ENCODE measurements at places on chromosomes 6 and 20. TPM values are rescaled to one million over a fixed set of nuclear protein-coding genes. Genes with fewer than 3 reads are reported as not detected.

DNA sequence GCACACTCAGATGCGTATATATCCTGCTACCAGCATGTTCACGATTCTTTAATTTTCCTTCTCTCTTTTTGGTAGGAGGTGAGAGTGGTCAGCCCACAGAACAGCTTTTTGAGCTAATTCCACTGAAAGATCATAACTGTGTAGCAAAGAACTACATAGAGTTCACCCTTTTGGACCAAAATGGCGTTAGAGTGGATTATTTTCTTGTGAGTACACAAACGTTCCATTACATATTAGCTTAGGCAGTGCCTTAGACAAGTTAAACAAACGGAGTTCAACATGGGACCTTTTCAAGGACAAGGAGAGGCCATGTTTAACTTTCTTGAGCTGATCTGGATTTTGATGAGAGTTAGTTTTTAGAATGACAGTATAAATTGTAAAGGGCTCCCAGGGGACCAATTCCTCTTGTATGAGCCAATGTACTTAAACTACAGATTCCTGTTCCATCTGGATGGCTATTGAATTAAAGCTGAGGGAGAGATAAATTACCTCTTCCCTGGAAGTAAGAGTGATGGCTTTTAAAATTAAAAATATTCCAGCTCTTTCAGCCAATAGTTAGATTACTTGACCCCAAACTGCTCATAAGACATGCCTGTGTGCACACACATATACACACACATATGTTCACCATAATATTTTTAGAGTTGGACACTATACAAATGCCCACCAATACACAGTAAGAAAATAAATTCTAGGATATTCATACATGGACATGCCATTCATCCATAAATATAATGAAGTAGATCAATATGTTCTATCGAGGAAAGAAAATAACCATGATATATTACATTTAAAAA lies 25.6 kb upstream of the ARMH2 start:
- H3K36me3 ChIP-seq, result peaks cover 90% of the 10 kb centered on the region
- no peak overlapping the region for H3K27ac ChIP-seq
- DNase-seq, result no peak
- no peaks in the 10 kb centered on the region for H3K27me3 ChIP-seq

- no peak for DNase-seq
- no peak overlapping the region for H3K4me3 ChIP-seq
- no peaks in the 10 kb centered on the region for H3K4me1 ChIP-seq
- H3K36me3 ChIP-seq, result no peaks in the 10 kb centered on the region
- no peak overlapping the region for H3K27ac ChIP-seq
Observed at GRCh38 chr20:50674138-50674825, 17.1 kb downstream of the RIPOR3 start.

- peaks cover 10% of the 10 kb centered on the region for H3K27me3 ChIP-seq
- peak overlapping the region; percentile 76 for H3K4me3 ChIP-seq
Observed at GRCh38 chr6:107116328-107116892, 1.1 kb upstream of the BEND3 start.

GRCh38 chr20:39974966-39975501 lies 714.0 kb downstream of the MAFB start:
- DNase-seq, result no peak
- no peaks in the 10 kb centered on the region for H3K27me3 ChIP-seq
- no peaks in the 10 kb centered on the region for H3K4me1 ChIP-seq
- H3K4me3 ChIP-seq, result no peak overlapping the region
- no peaks in the 10 kb centered on the region for H3K36me3 ChIP-seq

GRCh38 chr20:44029848-44030230 lies 115.2 kb downstream of the TOX2 start:
- no peak for DNase-seq
- no peaks in the 10 kb centered on the region for H3K27me3 ChIP-seq
- H3K4me1 ChIP-seq, result peaks cover 24% of the 10 kb centered on the region
- H3K4me3 ChIP-seq, result no peak overlapping the region

DNA sequence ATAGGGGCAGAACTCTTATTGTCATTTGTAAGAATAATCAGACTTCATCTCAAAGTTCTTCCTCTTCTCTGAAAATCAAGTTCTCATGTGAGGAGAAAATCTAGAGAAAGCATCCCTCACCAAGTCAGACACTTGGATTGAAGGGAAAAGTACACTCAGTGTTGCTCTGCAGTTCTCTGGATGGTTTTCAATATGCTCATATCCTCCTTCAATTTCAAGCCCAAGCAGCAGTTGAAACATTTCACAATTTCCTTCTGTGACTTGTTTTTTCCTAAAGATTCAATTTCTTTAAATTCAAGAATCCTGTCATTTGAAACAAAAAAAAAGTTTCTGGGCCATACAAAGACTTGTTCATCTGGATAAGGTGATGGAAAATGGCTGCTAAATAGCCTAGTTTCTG lies 140.2 kb upstream of the AHI1 start:
- peaks cover 2% of the 10 kb centered on the region for H3K27me3 ChIP-seq
- H3K27ac ChIP-seq, result no peak overlapping the region
- H3K36me3 ChIP-seq, result no peaks in the 10 kb centered on the region
- DNase-seq, result no peak
- no peak overlapping the region for H3K4me3 ChIP-seq
- H3K4me1 ChIP-seq, result no peaks in the 10 kb centered on the region

DNA sequence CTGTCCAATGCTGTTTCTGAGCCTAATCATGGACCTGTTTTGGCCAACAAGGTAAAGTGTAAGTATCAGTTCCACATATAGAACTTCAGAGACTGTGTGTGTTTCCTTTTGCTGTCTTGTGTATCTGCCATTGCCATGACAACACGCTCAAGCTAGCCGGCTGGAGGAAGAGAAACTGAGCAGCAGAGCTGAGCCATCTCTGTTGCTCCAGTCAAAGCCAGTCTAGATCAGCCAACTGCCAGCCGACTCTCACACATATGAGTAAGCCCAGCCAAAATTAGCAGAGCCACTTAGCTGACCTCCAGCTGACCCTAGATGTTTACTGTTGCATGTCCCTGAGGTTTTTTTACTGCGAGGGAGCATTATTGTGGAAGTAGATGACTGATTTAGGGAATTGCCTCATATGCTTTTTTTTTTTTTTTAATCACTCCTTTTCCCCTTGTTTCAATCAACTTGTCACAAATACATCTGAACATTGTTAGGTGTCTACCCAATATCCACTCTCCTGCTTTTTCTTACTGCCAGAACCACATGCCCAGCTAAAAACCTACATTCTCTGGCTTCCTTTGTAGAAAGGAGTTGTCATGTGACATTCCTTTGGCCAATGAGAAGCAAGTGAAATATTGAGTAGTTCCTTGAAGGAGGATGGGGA lies 304.3 kb upstream of the SUPT3H start:
- H3K36me3 ChIP-seq, result no peaks in the 10 kb centered on the region
- H3K27me3 ChIP-seq, result no peaks in the 10 kb centered on the region
- no peak for DNase-seq
- H3K27ac ChIP-seq, result no peak overlapping the region
- H3K4me3 ChIP-seq, result no peak overlapping the region
- peaks cover 12% of the 10 kb centered on the region for H3K4me1 ChIP-seq

- H3K4me1 ChIP-seq, result no peaks in the 10 kb centered on the region
- no peak overlapping the region for H3K4me3 ChIP-seq
- no peaks in the 10 kb centered on the region for H3K36me3 ChIP-seq
- H3K27me3 ChIP-seq, result no peaks in the 10 kb centered on the region
- DNase-seq, result no peak
- no peak overlapping the region for H3K27ac ChIP-seq
Observed at GRCh38 chr6:55917751-55918415, 42.5 kb upstream of the BMP5 start.

DNA sequence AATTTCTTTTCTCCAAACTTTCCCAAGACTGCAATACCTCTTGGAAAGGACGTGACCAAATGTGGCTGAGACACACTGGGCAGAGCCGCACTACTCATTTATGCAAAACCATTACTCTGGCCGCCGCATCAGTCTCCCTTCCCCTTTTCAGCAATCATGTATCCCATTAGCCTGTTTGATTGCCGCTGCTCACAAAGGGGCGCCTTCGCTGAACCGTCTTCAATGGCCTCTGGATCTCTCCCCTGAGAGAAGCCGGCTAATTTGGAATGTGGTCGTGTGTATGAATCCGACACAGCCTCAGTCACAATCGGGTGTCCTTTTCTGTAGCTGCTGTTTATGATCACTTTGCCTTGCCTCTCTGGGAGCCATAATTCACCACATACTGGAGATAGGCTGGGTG lies 361.1 kb downstream of the ZFAND3 start:
- H3K27me3 ChIP-seq, result no peaks in the 10 kb centered on the region
- H3K36me3 ChIP-seq, result no peaks in the 10 kb centered on the region
- no peak for DNase-seq

GRCh38 chr6:158279615-158280014 lies 32.6 kb upstream of the TULP4 start:
- no peak overlapping the region for H3K27ac ChIP-seq
- no peak overlapping the region for H3K4me3 ChIP-seq
- DNase-seq, result no peak
- no peaks in the 10 kb centered on the region for H3K27me3 ChIP-seq
- peaks cover 3% of the 10 kb centered on the region for H3K36me3 ChIP-seq

- H3K4me1 ChIP-seq, result no peaks in the 10 kb centered on the region
- no peak for DNase-seq
- no peaks in the 10 kb centered on the region for H3K27me3 ChIP-seq
- no peak overlapping the region for H3K4me3 ChIP-seq
- no peak overlapping the region for H3K27ac ChIP-seq
Observed at GRCh38 chr6:33607784-33608161, 13.3 kb upstream of the ITPR3 start.

GRCh38 chr20:1507276-1507675 lies 16.1 kb upstream of the SIRPB2 start:
- no peaks in the 10 kb centered on the region for H3K36me3 ChIP-seq
- no peak overlapping the region for H3K4me3 ChIP-seq
- no peak overlapping the region for H3K27ac ChIP-seq
- peaks cover 16% of the 10 kb centered on the region for H3K27me3 ChIP-seq
- H3K4me1 ChIP-seq, result no peaks in the 10 kb centered on the region

DNA sequence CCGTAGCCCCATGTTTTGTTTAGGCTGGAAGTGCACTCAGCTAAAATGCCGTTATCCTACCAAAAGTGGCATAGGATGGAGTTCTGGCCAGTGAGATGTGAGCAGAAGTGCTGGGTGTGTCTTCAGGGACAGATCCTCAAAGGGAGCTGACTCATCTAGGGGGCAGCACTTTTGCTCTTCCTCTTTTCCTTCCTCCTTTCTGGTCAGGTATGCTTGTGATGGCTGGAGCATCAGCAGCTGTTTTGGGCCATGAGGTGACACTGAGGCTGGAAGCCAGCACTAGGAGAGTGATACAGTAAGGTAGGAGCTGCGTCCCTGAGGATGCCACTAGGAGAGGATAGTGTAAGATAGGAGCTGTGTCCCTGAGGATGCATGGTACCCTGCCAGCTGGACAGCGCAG lies 4.6 kb upstream of the OSBPL2 start:
- peaks cover 10% of the 10 kb centered on the region for H3K4me1 ChIP-seq
- H3K4me3 ChIP-seq, result no peak overlapping the region
- DNase-seq, result no peak
- H3K36me3 ChIP-seq, result no peaks in the 10 kb centered on the region

GRCh38 chr20:39661833-39662232 lies 699.7 kb downstream of the DHX35 start:
- no peaks in the 10 kb centered on the region for H3K27me3 ChIP-seq
- no peaks in the 10 kb centered on the region for H3K36me3 ChIP-seq
- no peak overlapping the region for H3K27ac ChIP-seq
- DNase-seq, result no peak
- H3K4me1 ChIP-seq, result no peaks in the 10 kb centered on the region

DNA sequence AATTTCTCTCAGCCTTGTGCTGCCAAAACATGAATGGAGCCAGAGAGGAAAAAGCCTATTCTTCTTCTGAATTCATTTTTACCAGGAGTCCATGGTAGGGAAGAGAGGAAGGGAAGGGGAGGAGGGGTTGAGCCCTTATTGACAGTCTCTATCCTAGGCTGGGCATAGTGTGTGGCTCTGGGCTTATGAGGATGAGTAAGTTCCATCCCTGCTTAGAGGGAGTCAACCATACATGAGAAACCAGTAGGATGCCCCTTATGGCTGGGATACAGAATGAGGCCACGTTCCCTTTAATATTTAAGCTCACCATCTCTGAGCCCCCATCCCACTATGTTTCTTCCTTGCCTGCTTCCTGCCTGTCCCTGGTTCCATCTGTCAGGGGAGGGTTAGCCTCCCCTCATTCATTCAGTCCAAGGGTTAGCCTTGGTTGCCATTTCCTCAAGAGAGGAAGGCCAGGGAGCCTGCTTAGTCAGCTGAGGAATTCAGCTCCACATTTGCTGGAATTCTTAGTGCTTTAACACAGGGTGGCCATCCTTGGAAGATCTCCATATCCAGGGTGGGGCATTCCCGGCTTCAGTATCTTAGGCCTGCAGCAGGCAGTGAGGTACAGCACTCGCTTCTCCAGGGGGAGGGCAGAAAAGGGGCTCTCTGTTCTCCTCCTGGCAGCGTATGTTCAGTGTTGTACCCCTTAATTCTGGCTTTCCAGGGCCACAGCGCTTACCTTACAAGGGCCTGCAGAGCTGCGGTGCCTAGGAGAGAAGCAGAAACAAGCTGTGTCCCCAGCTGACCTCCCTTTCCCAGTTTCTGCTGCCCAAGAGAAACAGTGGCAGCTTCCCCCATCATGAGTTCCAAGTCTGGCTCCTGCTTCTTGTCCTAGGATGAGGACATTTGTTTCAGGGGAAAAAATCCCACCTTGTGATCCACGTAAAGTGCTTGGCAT lies 12.5 kb downstream of the SIRT5 start:
- H3K27ac ChIP-seq, result no peak overlapping the region
- DNase-seq, result no peak
- H3K4me3 ChIP-seq, result no peak overlapping the region
- no peaks in the 10 kb centered on the region for H3K4me1 ChIP-seq
- H3K36me3 ChIP-seq, result peaks cover 25% of the 10 kb centered on the region

Gene KCNQ2
- total RNA-seq, result 0.89 TPM

Gene OOEP
- 0.69 TPM for total RNA-seq

Gene SLC13A3
- total RNA-seq, result 0.67 TPM

Gene PTGIS
- not detected for total RNA-seq

Gene HLA-A
- 2,388 TPM for total RNA-seq

Gene MUCL3
- not detected for total RNA-seq
